Stimulated activated CD4-positive, alpha-beta T cell treated with anti-CD3 and anti-CD28 coated beads, Interleukin-2, amount 100 ng/mL, for 4 hours (primary cell): ENCODE measurements at places on chromosomes 1 and 21.

GRCh38 chr1:34013958-34014737 lies 150.3 kb downstream of the HMGB4 start:
- no peak for DNase-seq

GRCh38 chr1:161121042-161121650 lies 3.2 kb downstream of the NIT1 start:
- DNase-seq: no peak

GRCh38 chr1:36305915-36306209 lies 306 bp upstream of the SH3D21 start:
- DNase-seq: no peak

DNA sequence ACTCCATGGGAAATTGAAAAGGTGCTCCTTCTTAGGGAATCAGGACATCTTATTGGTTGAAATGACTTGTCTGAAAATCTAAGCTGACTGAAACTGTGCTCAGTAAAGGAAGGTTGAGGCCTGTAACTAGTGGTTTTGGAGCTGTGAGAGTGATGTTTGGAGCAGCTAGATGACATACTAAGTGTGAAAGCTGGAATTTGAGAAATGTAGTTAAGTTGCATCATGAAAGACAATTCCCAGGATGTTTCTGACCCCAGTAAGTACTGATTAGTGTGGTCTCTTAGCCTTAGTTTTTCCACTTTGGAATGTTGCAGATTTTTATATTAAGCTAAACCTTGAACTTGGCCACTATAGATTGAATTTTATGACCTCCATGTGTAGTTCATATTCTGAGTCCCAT lies 154.9 kb downstream of the PAPPA2 start:
- DNase-seq: no peak

DNA sequence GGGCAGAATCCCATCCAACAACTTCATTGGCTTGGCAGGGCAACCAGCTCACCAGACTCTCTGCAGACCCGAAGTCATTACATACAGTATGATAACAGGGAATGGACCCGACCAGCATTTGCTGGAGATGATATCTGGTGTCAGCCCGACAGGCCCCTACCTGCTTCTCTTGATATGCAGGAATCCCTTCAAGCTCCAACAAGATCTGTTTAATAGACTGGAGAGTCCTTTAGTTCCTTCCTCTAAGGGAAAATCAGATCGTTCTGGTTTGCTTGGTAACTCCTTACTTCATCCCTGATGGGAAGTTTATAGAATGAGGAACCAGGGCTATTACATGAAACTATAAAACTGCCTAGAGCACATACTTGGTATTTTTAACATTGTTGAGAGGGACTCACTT lies 61.2 kb downstream of the EDARADD start:
- DNase-seq: no peak

GRCh38 chr1:235832011-235832410 lies 34.7 kb downstream of the LYST start:
- no peak for DNase-seq

GRCh38 chr1:99776120-99776519 lies 9.7 kb upstream of the FRRS1 start:
- no peak for DNase-seq

DNA sequence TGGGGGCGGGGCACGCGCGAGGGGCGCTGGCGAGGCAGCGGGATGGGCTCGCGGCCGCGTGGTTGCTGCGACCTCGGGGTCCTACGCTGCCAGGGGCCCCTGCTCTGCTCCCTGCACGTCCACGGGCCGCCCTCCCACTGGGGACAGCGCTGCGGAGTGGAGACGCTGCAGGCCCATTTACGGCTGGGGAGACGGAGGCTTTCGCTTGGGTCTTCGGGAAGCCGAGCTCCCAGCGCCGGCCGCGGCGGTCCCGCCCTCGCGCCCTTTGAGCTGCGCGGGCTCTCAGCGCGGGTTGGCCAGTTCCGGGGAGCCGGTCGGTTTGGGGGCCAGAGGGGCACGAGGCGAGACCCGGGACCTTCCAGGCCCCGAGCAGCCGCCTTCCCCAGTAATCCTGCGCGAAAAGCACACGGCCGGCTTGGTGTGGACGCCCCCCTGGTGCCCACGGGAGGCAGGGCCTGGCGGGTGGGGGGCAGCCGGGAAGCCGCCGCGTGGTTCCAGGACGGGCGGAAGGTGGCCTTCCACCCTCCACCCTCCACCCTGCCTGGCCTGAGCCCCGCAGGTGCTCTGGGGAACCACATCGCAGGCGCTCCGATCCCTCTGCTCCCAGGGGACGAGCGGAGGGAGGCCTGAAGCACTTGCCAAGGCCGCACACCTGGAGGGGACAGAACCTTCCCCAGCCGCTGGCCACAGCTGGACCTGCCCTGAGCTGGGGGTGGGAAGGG lies 570 bp upstream of the PEX10 start:
- no peak for DNase-seq

GRCh38 chr1:220511179-220511578 lies 16.8 kb upstream of the MARK1 start:
- DNase-seq: no peak

GRCh38 chr1:83064589-83065242 lies 934.2 kb downstream of the TTLL7 start:
- no peak for DNase-seq

- DNase-seq: no peak
Measured at GRCh38 chr1:173505391-173505790, 28.3 kb downstream of the PRDX6 start.

- DNase-seq: no peak
Measured at GRCh38 chr1:85027242-85027983, 20.9 kb downstream of the MCOLN3 start.

- no peak for DNase-seq
Measured at GRCh38 chr1:46285730-46286477, 17.5 kb downstream of the LRRC41 start.

GRCh38 chr1:167936930-167937708 lies at the start of gene MPC2:
Gene MPC2 (minus strand): TSS chr1:167937072. CDS start chr1:167935841, 1,231 bp downstream.
- DNase-seq: peak; percentile 26

DNA sequence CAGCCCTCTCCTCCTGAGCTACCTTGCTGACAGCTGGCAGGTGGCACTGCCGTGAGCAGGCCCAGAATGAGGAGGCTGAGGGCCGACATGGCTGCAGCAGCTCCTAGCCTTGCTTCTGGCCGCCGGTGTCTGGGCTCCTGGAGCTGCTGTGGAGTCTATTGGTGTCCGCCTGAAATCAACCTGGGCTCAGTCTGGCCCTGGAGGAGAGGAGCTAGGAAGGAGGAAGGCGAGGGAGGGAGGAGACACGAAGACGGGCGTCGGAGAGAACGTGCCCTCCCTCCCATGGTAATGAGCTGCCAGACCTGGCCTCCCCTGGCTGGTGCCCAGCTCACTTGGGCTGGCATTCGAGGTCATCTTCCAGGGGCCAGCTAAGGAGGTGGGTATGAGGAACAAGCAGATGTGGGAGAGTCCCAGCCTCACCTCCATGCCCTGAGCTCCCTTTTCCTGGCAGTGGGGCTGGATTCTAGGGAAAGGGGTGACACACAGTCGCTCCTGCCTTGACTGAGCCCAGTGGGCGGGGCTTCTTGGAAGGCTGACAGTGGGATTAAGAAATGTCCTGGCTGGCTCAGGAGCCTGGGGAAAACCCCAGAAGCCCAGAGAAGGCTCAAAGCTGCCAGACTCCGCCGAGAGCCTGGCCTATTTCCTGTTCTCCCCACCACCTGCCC lies at the start of gene PDZK1IP1:
TSS of gene PDZK1IP1 (minus strand) at position 193 of the 665 bp plus-strand sequence. CDS start at position 89, 104 bp downstream.
- DNase-seq: no peak

DNA sequence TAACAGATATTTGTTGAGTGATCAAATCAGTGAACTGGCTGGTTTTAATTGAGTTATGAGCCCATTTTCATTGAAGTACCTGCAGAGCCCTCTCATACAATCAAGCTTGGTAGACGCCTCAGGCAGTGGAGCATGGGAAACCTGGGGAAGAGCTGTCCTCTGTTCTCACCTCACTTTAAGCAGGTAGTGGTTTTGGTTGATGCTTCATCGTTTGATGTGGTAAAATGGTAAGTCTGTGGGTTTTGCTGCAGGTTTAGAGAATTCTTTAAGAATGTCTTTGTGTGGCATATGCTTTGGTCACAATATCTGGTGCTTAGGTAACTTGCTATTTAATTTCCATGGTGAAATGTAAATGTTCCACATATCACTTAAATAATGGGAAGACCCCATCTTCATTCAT lies 10.0 kb downstream of the LAMC1 start:
- DNase-seq: no peak

DNA sequence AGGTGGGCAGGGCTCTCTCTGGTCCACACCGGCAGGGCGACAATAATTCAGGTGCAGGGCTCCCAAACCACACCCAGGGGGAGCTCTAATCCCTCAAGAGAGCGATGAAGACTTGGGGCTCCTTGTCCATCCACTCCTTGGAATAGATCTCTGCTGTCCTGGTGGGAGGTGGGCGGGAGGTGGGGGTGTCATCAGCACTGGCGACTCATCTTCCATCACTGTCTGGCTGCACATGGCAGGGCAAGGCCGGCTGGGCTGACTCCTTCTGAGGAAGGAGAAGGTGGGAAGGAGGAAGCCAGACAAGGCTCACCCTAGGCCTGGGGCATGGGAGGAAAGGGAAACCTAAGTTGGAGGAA lies 29.3 kb downstream of the TNNT2 start:
- no peak for DNase-seq

DNA sequence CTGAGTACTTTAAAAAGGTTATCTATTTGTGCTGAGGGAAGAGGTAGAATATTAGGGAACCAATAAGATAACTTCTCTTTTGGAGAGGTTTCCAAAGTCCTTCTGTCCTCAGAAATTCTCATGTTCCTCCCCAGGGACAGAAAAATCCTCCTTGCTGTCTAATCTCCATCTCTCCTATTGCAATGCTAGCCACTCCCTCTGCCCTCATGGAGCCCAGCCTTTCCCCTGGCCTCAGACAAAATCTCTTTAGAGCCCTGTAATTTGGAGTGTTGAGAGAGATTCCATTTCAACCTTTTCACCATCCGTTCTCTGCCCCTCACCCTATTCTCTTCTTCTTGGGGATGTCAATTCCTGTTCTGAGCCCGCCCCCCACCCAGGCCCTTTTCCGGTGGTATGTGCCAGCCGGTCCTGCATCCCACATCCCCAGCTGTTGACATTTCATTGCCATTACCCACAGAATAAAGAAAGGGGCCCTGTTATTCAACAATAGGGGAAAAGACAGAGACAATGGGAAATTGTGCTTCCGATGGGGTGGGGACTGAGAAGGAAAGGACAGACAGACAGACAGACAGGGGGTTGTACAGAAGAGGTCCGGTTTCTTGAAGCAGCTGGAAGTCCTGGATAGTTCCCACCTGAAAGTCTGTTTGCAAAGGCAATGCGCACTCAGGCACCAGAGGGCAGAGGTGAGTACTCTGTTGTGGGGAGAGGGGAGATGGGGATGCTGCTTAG lies at the start of gene HAPLN2:
TSS of gene HAPLN2 (plus strand) at position 563 of the 729 bp plus-strand sequence. CDS start 4,076 bp downstream, outside the sequence.
- DNase-seq: no peak

DNA sequence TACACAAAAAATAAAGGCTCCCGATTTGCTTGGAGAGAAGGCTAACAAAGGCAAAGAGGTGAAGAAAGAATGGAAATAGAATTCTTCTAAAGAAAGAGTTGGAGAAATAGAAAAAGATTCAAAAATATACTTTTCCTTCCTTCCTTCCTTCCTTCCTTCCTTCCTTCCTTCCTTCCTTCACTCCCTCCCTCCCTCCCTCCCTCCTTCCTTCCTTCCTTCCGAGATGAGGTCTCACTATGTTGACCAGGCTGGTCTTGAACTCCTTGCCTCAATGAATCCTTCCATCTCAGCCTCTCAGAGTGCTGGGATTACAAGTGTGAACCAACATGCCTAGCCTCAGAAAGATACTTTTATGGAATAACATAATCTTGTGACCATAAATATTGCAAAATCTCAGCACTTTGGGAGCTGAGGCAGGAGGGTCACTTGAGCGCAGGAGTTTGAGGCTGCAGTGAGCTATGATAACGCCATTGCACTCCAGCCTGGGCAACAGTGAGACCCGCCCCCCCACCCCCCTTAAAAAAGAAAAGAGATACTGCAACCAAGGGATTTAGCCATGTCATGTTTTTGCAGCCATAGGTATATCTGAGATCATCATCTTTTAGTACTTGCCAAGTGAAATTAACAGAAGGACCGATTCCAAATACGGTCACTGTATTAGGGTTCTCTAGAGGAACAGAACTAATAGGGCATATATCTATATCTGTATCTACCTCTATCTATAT lies 1.0 kb upstream of the HJV start:
- DNase-seq: no peak

DNA sequence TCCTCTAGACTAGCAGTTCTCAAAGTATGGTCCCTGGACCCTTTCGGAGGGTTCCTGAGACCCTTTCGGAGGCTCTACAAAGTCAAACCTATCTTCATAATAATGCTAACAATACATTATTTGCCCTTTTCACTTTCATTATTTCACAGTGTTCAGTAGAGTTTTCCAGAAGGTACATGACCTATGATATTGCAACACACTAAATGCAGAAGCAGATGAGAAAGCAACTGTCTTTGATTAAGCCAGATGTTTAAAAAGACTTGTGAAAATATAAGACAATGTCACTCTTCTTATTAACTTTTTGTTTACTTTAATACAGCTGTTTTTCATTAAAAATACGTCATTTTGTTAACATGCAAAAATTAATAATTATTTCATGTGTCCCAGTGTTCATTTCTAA lies 5.8 kb downstream of the KCNJ10 start:
- DNase-seq: no peak

DNA sequence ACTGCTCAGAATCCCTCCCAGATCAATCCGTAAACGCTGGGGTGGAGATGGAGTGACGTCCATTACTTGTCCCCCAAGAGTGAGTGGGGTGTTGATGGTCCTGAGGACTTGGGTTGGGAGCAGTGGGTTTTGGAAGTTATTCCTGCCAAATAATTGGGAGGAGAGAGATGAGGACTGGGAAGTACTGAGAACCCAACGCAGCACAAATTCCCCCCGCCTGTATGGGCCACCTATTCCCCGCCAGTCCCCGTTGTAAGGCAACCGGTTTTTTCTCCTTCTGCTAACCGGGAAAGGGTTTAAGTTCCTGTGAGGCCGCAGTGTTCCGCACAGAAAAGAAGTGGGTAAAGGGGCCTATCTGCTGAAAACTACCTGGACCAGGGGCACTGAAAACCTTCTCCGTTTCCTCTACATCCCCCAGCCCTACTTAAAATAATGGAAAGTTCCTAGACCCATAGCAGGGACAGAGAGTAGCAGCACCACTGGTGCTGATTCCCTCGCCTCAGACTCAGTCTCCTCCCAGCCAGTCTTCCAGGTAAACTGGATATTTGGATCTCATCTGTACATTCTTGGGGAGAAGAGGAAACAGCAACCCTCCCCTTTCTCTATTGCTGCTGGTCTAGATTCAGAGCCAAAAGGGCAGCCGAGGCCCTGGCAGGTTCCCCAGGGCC lies 738 bp downstream of the LURAP1 start:
- DNase-seq: no peak

GRCh38 chr1:63621698-63622097 lies 28.5 kb downstream of the PGM1 start:
- DNase-seq: no peak

GRCh38 chr1:235069176-235069575 lies 59.5 kb downstream of the TOMM20 start:
- no peak for DNase-seq
